ENCODE measurements at places on chromosomes 7 and 10. TPM values are rescaled to one million over a fixed set of nuclear protein-coding genes. Genes with fewer than 3 reads are reported as not detected.

Gene SOSTDC1
- total RNA-seq: not detected

Gene OR6B1
- not detected for total RNA-seq

Gene LIPA
- 14.9 TPM for total RNA-seq

Gene OR2A14
- total RNA-seq: not detected

Gene ATG9B
- total RNA-seq: 0.19 TPM

Gene UFSP1
- total RNA-seq: 5.3 TPM

Gene STAMBPL1
- total RNA-seq: 3.2 TPM

Gene KIF5B
- 143 TPM for total RNA-seq

Gene CALY
- total RNA-seq: not detected

Gene ITIH5
- not detected for total RNA-seq

Gene DGKB
- not detected for total RNA-seq

Gene WNT2
- total RNA-seq: 0.19 TPM

Gene FAM180A
- total RNA-seq: not detected

Gene CTTNBP2
- not detected for total RNA-seq

Gene NXPH1
- not detected for total RNA-seq

Gene LEP
- total RNA-seq: under 0.01 TPM

Gene ADAM22
- 0.38 TPM for total RNA-seq

Gene OGDHL
- total RNA-seq: 0.99 TPM

Gene SLC18A2
- total RNA-seq: not detected

Gene ATP6V0A4
- total RNA-seq: 0.18 TPM

Gene ASB15
- total RNA-seq: not detected

Gene METTL27
- total RNA-seq: 0.09 TPM

Gene MORN4
- 3.1 TPM for total RNA-seq

Gene ENTPD1
- total RNA-seq: 3.3 TPM

Gene PDCD4
- 78.6 TPM for total RNA-seq

Gene SLC18A3
- total RNA-seq: under 0.01 TPM

Gene SPDYE2B
- not detected for total RNA-seq

Gene SEMA3C
- total RNA-seq: 22.5 TPM

Gene MMD2
- not detected for total RNA-seq

Gene CTAGE8
- total RNA-seq: not detected

Gene TBATA
- total RNA-seq: not detected

Gene MGAM2
- under 0.01 TPM for total RNA-seq

Gene ZNF789
- total RNA-seq: 7.0 TPM

Gene CALHM3
- not detected for total RNA-seq

Gene ADCYAP1R1
- total RNA-seq: under 0.01 TPM

Gene CASTOR2
- total RNA-seq: 7.2 TPM

Gene GRM3
- total RNA-seq: not detected

Gene EBLN1
- total RNA-seq: not detected

Gene CNNM1
- total RNA-seq: not detected

Gene PDK4
- 4.2 TPM for total RNA-seq

Gene SCIN
- 0.09 TPM for total RNA-seq

Gene UPK3B
- total RNA-seq: 0.27 TPM

Gene HDAC9
- 1.8 TPM for total RNA-seq

Gene CFAP46
- 2.3 TPM for total RNA-seq

Gene HNRNPH3
- total RNA-seq: 35.9 TPM

Gene VWA2
- total RNA-seq: not detected

Gene RGR
- total RNA-seq: not detected

Gene OPN1SW
- total RNA-seq: not detected

Gene SUMF2
- 130 TPM for total RNA-seq

Gene PTF1A
- total RNA-seq: not detected

Gene ZNF22
- total RNA-seq: 38.2 TPM

Gene LMBR1
- 112 TPM for total RNA-seq

Gene HACD1
- 23.2 TPM for total RNA-seq

Gene NEUROD6
- not detected for total RNA-seq

Gene NUTM2B
- total RNA-seq: 0.09 TPM

Gene ZNF503
- total RNA-seq: 0.72 TPM

Gene LRRTM3
- not detected for total RNA-seq

All from endothelial cell of coronary artery (primary cell).